ENCODE measurements at places on chromosomes 5 and 9.

DNA sequence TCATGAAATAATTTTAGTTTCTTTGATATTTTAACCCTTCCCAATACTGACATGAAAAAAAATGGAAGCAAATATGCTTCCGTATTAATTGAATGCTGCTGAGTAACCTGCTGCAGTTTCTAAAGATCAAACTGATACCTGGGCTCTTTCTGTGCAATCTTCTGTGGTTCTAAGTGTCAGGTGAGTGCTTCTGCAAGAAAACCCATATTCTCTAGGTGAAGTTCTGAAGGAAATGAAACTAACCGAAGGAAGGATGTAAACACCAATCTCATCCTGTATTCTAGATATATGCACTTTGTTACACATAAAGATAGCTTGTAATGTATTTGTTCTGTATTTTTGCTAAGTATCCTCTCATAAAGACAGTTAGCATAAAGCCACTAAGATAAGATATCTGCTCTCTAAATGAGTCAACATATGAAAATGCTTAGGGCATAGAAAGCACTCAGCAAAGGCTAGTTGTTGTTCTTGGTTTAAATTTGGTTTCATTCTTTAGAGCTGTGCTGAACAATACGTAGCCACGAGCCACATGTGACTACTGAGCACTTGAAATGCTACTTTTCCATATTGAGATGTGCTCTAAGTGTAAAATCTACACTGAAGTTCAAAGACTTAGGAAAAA lies 52.0 kb downstream of the ITGA2 start:
- no peak for DNase-seq

GRCh38 chr5:9512457-9512856 lies 33.4 kb downstream of the SEMA5A start:
- DNase-seq, result no peak

DNA sequence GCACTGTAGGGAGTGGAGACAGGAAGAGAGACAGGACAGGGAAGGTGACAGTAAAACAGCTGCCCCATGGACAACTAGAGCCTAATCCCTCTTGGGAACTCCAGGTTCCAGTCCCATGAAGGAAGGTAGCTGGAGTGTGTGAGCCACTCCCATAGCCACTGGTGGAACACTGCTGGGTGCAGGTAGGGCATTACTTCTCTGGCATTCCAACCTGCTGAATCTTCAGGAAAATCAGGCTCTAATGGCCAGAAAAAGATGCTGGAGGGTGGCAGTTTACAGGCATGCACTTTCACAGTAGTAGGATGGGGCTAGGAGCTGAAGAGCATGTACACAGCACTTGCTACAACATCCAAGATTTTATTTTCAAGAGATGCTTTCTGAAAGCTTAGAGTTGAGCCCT lies 259.4 kb downstream of the AUH start:
- DNase-seq, result no peak

GRCh38 chr5:65296067-65296466 lies 185.7 kb downstream of the ADAMTS6 start:
- no peak for DNase-seq

DNA sequence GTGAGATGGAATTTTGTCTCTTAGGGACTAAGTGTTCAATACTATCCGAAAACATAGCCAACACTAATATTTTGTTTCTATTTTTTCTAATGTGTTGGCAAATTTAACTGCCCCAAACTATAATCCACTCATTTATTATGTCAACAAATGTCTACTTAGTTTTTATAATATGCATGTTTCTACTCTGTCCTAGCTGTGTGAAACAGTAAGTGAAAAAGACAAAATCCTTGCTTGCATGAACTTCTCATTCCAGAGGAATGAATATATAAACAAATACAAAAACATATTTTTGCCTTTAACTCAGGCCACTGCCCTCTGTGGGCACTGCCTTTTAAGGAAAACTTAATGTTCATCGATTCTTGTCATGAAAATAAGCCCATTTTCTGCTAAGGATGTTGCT lies 1275.4 kb upstream of the CDH18 start:
- DNase-seq, result no peak

- no peak for DNase-seq
These were observed 177.0 kb upstream of the PPP1R26 start for GRCh38 chr9:135302329-135303279.

DNA sequence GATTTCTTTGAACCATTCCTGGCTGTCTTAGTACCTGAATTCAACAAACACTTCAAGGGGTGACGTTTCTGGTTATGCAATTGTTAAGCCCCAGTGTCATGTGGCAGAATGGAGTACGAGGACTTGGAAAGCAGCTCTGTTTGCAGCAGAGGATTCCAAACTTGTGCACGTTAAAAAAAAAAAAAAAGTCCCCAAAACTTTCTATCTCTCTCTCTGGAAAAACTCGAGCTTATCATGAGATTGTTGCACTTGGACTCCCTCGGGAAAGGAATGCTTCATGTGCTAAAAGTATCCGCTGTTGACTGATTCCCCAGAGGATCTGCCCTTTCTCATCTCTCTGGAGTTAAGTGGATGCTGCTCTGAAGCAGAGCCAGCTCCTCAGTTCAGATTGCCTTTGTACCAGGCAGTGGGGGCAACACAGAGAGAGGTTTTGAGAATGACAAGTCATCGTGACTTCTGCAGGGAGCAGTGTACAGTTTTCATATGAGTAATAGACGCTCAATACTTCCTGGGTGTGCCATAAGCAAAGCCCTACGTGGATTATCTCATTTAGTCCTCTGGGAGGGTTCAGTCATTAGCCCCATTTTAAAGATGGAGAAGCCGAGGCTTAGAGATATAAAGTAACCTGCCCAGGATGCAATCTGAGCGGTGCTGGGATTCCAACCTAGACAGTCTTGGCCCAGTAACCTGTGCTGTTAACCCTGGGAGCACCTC lies 28.1 kb downstream of the TMOD1 start:
- no peak for DNase-seq

- DNase-seq, result peak; percentile 69
These were observed at the start of gene GOLM1 for GRCh38 chr9:86098824-86099700. TSS of gene GOLM1 (minus strand) at chr9:86099558. CDS start at chr9:86079320, 20,238 bp downstream.

DNA sequence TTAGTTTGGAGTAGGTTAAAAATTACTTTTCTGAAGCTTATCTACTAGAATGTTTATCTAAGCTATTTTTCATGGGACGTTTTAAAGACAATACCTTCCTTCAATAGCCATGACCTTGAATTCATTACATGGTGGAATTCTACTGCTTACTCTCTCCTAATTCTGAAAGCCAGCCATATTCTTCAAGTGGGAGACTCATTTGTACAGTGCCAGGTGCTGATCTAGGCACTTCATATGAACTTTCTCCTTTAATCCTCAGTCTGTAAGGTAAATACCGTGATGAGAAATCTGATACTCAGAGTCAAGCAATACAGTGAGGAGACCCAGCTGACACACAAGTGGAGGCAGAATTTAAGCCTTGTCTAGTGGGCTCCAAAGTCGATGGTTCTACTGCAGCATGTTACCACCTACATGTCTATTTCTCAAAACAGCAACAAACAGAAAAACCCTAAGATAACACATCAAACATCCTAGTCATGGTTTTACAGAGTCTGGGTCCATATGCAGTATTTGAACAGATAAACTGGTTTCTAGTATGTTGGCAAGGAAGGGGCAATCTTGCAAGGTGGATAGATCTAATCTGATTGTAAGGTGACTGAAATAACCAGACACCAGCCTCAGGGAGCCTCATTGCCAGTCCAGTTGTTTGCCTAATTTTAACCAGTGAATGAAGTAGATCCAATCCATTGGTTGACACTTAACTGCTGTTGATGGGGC lies 243.7 kb downstream of the PIK3R1 start:
- DNase-seq, result no peak

- no peak for DNase-seq
These were observed 210.2 kb downstream of the MEF2C start for GRCh38 chr5:88672644-88673252.

DNA sequence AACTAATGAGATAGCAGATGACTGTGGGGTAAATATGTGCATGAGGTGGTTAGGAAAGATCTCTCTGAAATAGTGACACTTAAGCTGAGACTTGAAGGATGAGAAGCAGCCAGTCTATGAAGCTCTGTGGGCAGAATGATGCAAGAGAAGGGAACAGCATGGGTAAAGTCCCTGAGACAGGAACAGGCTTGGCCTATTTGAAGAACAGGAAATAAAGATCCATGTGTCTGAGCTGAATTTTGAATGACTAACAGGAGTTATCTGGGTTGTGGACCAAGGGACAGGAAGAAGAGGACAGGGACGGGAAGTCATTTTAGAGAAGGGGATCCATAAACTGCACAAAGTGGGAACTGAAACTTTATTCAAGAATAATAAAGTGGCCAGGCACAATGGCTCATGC lies 25.6 kb upstream of the HMGCS1 start:
- peak; percentile 80 for DNase-seq

DNA sequence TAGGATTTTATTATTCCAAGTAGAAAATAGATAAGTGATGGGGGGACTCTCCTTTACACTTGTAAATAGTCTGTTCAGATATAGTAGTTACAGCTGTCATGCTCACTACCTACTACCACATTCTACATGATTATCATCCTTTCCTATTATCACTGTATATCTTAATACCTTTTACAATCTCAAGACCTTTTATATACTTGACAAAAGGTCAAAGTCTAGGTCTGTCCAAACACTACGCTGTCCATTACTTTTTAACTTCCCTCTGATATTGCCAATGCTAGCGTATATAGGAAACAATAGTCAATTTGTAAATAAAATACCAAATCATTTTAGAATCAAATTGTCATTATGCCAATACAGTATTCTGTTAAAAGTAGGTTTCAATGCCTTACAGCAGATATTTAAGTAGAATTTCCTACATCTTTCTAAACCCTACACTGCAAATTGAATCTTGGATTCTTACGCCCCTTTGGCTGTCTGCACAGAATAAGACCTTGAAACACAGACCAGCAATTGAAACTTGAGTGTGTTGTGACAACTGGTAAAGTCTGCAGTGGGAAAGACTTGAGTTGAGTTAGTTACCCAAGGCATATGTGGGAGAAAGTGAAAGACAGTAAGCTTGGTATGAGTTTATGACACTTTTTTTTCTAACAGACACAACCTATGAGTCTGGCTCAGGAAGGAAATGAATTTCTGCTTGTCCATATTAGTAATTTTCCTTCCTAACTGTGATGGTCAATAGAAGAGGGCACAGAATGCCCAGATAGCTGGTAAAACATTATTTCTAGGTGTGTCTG lies 827.6 kb upstream of the ACO1 start:
- DNase-seq, result no peak

DNA sequence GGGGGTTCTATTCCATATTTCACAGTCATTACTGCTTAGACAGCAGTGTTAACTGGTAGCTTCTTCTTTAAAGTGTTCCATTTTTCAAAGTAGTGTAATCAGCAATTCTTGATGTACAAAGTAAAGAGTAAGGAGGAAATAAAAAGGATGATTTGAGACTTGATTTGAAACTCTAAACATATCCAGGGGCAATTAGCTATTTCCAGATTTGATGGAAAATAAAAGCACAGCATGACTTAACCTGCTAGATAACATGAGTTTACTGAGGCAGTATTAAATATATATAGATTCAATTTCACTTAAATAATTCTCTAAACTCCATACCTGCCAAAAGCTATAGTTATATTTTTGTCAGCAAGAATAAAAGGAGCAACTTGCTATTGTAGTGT lies 29.8 kb downstream of the NR2F1 start:
- DNase-seq, result no peak

DNA sequence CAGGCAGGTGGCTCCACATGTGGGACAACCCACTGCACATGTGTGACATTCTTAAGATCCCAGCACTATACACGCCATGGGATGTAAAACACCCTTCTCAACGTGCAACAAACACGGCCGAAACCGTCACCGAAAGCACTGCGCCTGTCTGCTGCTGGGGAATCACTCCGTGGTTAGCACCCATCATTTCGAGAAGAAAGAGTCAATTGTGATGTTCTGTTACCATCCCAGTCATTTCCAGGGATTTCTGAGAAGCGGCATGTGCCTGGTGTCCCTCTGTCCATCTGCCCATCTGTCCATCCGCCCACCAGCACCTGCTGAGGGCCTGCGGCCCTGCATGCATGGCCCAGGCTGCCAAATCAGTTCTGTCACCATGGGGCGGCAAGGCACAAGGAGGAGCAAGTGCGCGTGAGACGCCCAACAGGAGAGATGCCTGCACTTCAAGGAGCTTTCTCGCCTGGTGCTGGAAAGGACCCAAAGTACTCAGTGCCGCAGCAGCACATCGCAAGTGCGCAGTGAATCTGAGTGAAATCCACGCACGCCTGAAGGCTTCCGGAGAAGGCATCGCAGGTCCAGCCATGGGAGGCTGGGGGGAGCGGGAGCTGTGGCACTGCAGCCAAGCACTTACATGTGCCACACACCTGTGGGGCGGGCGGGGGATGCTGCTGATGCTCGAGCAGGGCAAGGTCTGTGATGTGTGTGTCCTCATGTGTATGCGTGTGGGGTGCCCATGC lies 38.0 kb downstream of the VAV2 start:
- DNase-seq, result no peak

GRCh38 chr5:74167206-74167929 lies 473.2 kb downstream of the ENC1 start:
- no peak for DNase-seq

GRCh38 chr5:6264394-6264793 lies 114.0 kb downstream of the MED10 start:
- no peak for DNase-seq
